Mesothelial cell of epicardium (in vitro differentiated cells): ENCODE measurements at places on chromosomes 5 and 9.

- no peak for DNase-seq
- no peak overlapping the region for H3K4me3 ChIP-seq
- H3K36me3 ChIP-seq = peaks cover 43% of the 10 kb centered on the region
- H3K4me1 ChIP-seq = peaks cover 42% of the 10 kb centered on the region
- no peaks in the 10 kb centered on the region for H3K27me3 ChIP-seq
- peak overlapping the region; percentile 88 for H3K27ac ChIP-seq
Measured at GRCh38 chr5:151663617-151664293, 23.0 kb downstream of the SPARC start.

DNA sequence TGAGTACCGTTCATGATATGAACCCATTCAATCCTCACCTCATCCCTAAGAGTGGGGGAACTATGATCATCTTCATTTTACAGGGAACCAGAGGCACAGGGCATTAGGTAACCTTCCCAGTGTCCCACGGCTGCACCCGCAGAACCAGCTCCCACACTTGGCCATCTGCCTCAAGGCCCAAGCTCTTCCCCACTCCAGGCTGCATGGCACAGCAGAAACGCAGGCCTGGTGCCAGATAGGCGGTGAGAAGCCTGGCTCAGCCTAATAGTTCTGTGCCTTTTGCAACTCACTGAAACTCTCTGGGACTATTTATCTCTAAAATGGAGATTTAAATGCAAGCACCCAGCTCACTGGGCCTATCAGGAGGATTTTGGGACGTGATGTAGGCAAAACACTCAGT, 90.8 kb upstream of the ZNF618 start:
- DNase-seq = no peak
- peaks cover 15% of the 10 kb centered on the region for H3K4me1 ChIP-seq
- H3K4me3 ChIP-seq = no peak overlapping the region
- peaks cover 31% of the 10 kb centered on the region for H3K27me3 ChIP-seq

DNA sequence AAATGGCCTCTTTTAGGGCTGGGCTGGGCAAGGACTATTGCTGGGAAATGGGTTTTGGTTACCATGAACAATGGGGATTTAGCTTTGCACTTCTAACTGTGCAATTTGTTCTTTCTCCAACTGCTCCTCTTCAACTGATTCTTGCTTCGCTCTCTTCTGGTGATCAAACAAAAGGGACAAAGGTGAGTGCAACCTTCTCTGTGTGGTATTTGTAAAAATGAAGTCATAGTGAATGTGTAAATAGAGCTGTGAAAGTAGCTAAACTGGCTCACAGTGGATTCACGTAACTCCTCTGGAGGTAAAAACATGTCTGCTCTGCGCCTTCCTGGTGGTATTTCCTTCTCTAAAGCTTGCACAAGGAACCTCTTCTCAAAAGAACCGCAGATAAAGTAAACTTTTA, 20.9 kb upstream of the SPINK14 start:
- H3K4me1 ChIP-seq = peaks cover 22% of the 10 kb centered on the region
- no peak overlapping the region for H3K27ac ChIP-seq
- H3K27me3 ChIP-seq = no peaks in the 10 kb centered on the region
- H3K4me3 ChIP-seq = no peak overlapping the region
- no peaks in the 10 kb centered on the region for H3K36me3 ChIP-seq

GRCh38 chr9:132647355-132647754, 22.4 kb downstream of the DDX31 start:
- H3K36me3 ChIP-seq = peaks cover 42% of the 10 kb centered on the region
- peaks cover 5% of the 10 kb centered on the region for H3K4me1 ChIP-seq
- no peak for DNase-seq
- H3K4me3 ChIP-seq = no peak overlapping the region

DNA sequence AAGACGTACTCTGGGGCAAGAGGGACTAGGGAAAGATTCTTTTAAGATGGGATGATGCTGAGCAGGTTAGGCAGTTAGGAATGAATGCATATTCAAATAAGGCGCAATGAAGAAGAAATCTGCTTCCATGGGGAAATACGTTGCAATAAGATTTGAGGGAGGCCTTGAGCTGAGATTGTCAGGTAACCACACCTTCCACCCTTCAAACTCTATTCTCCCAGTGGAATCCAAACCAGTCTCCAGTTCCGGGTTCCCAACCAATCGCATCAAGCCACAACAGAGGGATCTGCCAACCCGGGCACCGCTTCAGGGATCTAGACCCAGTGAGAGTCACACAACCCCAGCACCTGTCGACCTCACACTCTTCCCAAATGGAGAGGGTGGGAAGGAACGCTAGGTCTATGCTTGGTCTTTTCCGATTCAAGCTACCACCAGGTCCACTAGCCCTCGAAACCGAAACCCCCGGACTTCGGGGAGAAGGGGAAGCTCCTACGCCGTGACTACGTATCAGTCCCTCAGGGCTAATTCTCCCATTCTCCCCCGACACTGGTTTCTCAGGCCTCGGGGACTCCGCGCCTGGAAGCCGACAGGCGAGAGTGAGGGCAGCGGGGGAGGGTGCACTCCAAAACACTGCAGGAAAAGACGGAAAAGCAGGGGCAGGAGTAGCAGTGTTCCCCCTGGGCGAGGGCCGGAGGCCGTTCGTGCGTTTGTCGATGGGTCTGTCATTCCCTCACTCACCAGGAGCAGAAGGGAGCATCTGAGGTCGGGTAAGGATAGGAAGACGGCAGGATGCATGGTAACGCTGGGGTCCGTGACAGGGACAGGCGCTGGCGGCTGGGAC, 534 bp downstream of the ERP44 start:
- peak overlapping the region; percentile 98 for H3K4me3 ChIP-seq
- peak; percentile 60 for DNase-seq
- H3K27me3 ChIP-seq = no peaks in the 10 kb centered on the region
- peaks cover 20% of the 10 kb centered on the region for H3K4me1 ChIP-seq
- H3K27ac ChIP-seq = peak overlapping the region; percentile 99

GRCh38 chr9:93161786-93162562, 22.0 kb upstream of the WNK2 start:
- H3K4me1 ChIP-seq = peaks cover 5% of the 10 kb centered on the region
- no peak overlapping the region for H3K4me3 ChIP-seq
- no peaks in the 10 kb centered on the region for H3K36me3 ChIP-seq
- H3K27me3 ChIP-seq = no peaks in the 10 kb centered on the region
- DNase-seq = no peak

DNA sequence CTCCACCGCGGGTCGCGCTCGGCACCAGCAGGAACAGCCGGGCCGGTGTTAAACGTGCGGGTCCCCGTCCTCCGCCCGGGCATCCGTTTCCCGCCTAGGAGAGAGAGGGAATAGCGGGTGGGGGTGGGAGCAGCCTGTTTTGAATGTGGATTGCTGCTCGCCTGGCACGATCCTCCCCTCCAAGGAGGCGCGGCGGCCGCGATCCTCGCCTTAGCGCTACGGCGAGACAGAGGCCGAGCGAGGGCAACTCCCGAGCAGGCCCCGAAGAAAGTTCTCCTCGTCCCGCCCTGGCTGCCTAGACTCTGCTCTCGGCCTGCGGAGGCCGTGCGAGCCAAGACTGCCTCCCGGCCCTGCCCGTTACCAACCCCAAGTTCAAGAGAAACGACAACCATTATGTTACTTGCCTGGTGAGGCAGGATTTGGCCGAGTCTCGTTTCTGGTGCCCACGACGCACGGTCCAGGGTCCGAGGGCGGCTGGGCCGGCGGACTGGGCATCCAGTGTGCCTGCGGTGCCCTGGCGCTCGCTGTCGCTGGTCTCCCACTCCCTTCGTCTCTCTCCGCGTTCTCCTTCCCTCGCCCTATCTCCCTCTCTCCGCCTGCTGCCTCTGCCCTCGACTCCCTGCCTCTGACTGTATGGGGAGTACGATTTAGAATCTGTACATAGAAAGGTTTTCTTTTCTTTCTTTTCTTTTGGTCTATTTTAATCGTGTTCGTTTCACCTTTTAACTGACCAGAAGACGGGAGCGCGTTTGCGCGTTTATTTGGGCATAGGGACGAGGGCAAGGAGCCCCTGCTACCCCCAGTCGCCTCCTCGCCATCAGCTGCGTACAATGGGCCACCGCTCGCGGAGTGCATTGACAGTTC, 724 bp downstream of the NR2F1-AS1 start:
- H3K4me1 ChIP-seq = peaks cover 25% of the 10 kb centered on the region
- no peak overlapping the region for H3K4me3 ChIP-seq
- peak overlapping the region; percentile 35 for H3K27ac ChIP-seq
- peaks cover 37% of the 10 kb centered on the region for H3K27me3 ChIP-seq
- H3K36me3 ChIP-seq = no peaks in the 10 kb centered on the region

DNA sequence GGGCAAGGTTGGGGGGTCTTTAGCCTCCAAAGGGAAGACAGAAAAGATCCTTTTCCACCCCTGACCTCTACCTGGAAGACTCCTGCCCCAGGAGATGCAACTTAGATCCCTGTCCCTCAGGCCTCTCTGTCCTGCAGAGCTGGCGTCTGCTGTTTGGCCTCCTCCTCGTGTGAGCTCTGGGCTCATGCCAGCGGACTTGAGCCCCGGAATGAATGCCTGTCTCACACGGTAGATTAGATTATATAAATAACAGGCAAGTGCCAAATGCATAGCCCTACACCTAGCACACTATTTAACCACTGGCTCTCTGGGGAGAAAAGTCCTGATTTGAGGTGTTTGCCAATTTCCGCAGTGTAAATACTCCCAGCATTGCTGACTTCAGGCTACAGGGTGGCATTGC, 1.4 kb upstream of the WNK2 start:
- peaks cover 64% of the 10 kb centered on the region for H3K27me3 ChIP-seq
- peaks cover 13% of the 10 kb centered on the region for H3K4me1 ChIP-seq
- no peak for DNase-seq
- H3K4me3 ChIP-seq = peak overlapping the region; percentile 64
- no peak overlapping the region for H3K27ac ChIP-seq
- no peaks in the 10 kb centered on the region for H3K36me3 ChIP-seq

DNA sequence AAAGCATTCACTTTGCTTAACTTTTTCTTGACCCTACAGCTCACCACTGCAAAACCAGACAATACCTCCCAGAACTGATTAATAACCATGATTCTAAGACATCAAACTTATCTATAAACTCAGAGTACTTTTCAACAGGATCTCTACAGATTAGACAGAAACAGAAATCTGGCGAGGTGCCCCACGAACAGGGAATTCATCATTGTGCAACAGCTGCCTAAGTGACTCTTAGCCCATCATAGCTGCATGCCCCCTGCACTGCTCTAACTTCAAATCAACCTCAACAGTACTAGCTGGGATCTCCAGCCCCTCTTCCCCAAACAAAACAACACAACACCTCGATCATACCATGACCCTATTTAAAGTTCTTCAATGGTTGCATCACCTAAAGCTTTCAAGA, 16.1 kb upstream of the COL23A1 start:
- H3K27me3 ChIP-seq = no peaks in the 10 kb centered on the region
- no peak overlapping the region for H3K27ac ChIP-seq
- no peak for DNase-seq
- H3K4me1 ChIP-seq = no peaks in the 10 kb centered on the region
- H3K36me3 ChIP-seq = peaks cover 65% of the 10 kb centered on the region
